Ammon's horn (tissue), 1 donor: ENCODE measurements at places on chromosomes 3 and 15.

DNA sequence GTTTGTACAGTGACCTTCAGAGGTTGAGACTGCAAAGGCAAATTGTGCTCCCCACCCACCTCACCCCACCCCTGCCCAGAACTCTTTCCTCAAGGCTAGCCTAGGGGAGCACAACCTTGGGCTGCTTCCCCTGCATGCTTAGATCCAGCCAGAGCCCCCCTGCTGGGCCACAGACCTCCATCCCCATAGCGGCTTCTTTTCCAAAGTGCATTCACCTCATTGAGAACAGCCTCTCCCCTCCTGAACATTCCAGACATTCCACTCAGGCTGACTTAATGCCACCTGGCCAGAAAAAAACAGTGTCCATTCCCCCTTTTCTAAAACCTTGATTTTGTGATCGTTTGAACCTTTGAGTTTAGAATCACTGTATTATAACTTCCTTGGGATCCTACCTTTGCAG is 124.4 kb upstream of the TOPAZ1 start:
- DNase-seq: no peak

DNA sequence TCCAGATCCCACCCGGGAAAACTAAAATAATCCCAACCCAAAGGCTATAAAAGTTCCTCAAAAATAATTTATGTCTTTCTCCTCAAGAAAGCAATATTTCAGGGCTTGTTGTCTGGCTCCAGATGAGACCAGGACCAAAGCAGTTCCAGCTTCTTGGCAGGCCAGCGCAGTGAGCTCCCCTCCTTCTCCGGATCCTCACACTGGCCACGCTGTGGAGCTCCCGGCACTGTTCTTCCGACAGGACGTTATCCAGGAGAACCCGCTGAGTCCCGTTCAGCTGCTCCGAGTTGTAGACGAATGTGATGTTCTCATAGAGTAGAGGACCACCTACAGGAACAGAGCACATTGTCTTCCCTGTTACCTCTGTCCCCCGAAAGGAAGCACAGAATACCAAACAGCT is 146.3 kb downstream of the P3H2 start:
- no peak for DNase-seq

- no peak for DNase-seq
Observed at GRCh38 chr15:92899601-92899947, 550 bp upstream of the CHD2 start.

- no peak for DNase-seq
Observed at GRCh38 chr3:72976281-72976741, 20.3 kb upstream of the PPP4R2 start.

GRCh38 chr15:45163508-45163856 is 24.3 kb downstream of the SHF start:
- no peak for DNase-seq

DNA sequence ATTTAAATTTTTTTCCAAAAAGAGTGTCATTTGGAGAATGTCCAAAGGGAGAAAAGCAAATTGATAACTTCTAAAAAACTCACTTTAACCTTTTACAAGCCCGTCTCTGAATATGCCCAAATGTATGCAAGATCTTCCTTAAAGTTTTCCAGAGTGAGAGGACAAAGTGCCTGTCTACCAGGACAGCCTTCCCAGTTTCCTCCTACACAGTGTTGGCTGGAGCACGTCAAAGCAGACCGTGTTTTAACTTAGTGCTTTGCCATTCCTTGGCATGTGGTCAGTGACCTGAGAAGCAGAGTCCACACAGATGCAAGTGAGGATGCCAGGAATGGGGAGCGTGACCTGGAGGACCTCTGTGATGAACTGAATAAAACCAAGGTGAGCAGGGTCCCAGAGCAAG is 245.7 kb downstream of the FAM43A start:
- DNase-seq: no peak

DNA sequence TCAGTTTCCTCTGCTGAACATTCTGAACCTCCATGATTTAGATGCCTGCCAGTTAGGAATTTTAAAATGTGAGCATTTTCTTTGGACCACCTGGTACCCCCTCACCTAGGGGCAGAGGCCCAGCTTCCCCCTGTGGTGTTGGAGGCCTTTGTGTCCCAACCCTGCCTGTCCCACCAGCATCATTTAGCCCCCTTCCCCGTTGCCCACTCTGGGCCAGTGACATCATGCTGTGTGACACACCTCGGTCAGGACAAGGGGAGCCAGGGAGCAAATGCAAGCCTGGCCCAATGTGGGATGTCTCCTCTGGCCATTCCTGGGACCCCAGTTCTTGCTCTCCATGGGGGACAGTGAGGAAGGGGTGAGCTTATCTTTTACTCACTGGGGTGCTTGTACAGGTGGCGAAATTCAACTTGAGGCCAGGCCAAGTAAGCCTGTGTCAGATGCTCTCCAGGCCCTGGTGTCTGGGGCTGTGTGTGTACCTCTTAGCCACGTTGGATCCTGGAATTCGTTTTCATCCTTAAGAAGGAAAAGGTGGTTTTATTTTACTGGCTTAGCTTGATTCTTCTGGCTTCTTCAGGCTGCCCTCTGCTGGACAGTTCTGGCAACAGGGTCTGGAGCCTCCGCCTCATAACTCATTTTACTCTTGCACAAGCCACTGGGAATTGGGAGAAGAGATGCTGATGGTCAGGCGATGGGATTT is 49.7 kb upstream of the MYZAP start:
- DNase-seq: peak; percentile 80

DNA sequence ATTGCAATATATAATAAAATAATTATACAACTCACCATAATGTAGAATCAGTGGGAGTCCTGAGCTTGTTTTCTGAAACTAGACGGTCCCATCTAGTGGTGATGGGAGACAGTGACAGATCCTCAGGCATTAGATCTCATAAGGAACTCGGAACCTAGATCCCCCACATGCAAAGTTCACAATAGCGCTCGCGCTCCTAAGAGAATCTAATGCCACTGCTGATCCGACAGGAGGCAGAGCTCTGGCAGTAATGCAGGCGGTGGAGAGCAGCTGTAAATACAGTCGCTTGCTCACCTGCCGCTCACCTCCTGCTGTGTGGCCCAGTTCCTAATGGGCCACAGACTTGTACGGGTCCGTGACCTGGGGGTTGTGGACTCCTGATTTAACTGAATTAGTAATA is 87.8 kb downstream of the P3H2 start:
- DNase-seq: no peak

DNA sequence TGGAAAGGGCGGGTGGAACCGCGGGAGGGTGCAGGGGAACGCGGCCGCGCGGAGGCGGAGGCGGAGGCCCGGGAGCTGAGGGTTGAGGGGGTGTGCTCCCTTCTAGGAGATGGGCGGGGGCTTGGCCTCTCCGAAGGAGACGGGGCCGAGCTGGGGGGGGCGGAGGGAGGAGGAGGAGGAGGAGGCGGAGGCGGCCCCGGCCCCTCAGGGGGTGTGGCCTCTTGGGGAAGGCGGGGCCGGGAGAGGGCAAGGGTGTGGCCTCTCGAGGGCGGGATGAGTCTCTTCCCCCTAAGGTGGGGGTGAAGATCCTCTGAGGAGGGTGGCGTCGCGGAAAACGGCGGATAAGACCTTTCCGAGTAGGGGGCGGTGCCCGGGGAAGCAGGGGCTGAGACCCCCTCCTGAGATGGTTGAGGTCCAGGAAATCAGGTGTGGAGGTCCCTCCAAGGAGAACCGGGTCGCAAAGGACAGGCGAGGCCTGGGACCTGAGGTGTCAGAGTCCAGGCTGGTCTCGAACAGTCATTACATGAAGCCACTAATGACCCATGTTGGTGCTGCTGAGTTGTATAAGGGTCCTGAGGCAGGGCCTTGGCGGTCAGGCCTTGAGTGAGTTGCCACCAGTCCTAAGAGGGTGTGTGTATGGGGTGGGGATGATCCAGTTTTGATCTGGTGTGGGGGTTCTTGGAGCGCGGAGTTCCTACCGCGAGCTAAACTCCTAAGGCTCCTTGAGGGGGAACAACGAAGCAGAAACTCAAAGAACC is 759 bp downstream of the WDR6 start:
- peak; percentile 84 for DNase-seq

GRCh38 chr3:76753599-76753998 is 286.3 kb upstream of the ROBO2 start:
- no peak for DNase-seq

DNA sequence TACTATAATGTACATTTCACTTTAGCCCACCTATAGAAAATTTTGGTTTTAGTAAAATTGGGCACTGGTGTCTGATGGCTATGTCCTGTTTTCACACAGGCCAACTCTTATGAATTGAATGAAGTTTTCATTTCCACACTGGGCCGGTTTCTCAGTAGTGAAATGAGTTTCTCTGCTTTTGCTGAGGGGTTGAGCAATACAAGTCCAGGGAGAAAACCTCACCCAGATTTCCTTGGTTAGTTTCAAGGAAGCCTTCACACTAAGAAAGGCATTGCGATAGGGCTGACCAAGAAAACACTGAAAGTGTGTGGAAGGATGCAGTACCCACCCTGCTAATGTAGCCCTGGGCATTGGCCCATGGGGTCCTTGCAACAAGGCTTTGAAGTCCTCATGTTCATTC is 331.5 kb upstream of the CFAP20DC start:
- DNase-seq: no peak

GRCh38 chr15:88539441-88539840 is 7.0 kb downstream of the DET1 start:
- no peak for DNase-seq

DNA sequence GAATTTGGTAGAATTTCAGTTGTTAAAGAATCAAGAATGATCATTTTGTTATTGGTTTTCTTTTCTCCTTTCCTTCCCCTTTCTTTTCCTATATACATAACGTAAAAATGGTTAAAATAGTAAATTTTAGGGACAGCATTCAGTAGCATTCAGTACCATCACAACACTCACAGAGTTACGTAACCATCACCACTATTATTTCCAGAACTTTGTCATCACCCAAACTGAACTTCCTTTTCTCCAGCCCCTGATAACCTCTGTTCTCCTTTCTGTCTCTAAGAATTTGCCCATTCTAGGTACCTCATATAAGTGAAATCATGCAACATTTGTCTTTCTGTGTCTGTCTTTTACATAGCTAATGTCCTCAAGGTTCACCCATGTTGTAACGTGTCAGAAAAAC is 165.3 kb downstream of the AKAP13 start:
- DNase-seq: peak; percentile 48
